ENCODE measurements at places on chromosomes 3 and 15. TPM values are rescaled to one million over a fixed set of nuclear protein-coding genes. Genes with fewer than 3 reads are reported as not detected.

Gene EFCAB12
- 1.7 TPM for total RNA-seq

Gene CP
- total RNA-seq: not detected

Gene CCR5
- total RNA-seq: 13.8 TPM

Gene LRRN1
- total RNA-seq: not detected

Gene COL8A1
- total RNA-seq: not detected

GRCh38 chr3:188827103-188827502 lies 344.7 kb upstream of the TPRG1 start:
- no peak for ATAC-seq

DNA sequence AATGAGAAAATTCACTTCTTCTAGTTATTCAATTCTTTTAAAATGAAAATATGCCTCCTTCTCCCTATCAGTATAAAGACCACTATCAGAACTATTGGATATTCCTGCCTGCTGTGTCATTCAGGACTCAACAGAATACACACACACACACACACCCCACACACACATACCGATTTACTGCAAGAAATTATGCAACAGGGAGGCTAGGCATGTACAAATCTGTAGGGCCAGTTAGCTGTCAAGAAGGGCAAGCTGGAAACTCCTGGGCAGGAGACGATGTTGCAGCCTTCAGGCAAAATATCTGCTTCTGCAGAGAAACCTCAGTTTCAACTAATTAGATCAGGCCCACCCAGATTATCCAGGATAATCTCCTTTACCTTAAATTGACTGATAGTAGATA lies 13.9 kb upstream of the RYR3 start:
- no peak for ATAC-seq

DNA sequence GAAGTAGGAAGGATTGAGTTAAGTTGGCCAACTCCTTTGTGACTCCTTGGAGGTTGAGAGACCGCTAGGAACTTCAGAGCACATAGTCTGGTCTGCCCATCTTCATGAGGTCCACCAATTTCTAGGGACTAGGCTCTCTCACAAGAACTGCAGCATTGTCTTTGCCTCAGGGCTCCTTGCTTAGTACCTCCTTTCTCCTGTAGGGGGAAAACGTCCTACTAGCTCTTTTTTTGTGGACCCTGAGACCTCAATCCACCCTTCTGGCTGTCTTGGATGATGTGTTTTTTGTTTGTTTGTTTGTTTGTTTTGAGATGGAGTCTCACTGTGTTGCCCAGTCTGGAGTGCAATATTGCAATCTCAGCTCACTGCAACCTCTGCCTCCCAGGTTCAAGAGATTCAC lies 21.6 kb downstream of the REC114 start:
- no peak for ATAC-seq

DNA sequence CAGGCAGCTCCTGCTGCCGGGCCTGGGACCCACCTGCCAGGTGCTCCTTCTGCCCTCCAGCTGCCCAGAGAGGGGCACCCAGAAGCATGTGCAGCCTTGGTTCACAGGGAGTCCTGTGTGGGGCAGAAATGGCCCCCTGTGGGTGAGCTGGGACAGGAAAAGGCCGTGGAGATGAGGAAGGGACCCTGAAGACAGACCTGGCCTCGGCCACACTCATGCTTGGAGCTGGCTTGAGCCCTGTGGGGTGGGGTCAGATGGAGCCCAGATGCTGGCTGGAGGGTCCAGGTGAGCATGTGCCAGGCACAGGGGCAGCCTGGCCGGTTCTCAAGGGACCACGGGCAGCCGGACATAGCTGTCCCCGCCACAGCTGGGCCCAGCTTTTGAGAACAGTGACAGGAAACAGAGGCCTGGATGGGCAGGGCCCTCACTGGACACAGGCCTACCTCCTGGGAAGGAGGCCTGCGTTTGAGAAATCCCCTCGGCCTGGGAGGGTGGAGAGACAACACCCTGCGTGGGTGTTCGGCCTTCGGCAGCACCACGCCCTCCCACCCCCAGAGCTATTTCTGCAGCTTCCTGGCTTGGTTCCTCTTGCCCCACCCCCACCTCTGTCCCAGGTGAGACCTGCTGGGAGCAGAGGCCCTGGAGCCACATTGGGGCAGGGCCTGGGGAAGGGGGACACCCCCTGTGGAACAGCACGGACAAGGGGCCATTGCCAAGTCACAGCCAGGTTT lies 132.6 kb upstream of the MEF2A start:
- no peak for ATAC-seq

Data from activated T-helper 17 cell treated with anti-CD3 and anti-CD28 coated beads, Interleukin-2, amount 50 U/mL, for 72 hours (primary cell).